ENCODE measurements at places on chromosomes 7 and 10. TPM values are rescaled to one million over a fixed set of nuclear protein-coding genes. Genes with fewer than 3 reads are reported as not detected.

Gene CCDC136
- 5.6 TPM for total RNA-seq

Gene PRF1
- 63.5 TPM for total RNA-seq

Gene ADCYAP1R1
- not detected for total RNA-seq

Gene PDSS1
- total RNA-seq: 7.2 TPM

Gene NUTM2A
- 0.43 TPM for total RNA-seq

Gene FMC1
- total RNA-seq: 7.1 TPM

Gene CYP3A4
- not detected for total RNA-seq

Gene OR2A1
- total RNA-seq: 0.12 TPM

Gene HOXA10
- 0.29 TPM for total RNA-seq

Gene AGAP5
- 9.0 TPM for total RNA-seq

Gene NXPH1
- not detected for total RNA-seq

Gene RNF148
- not detected for total RNA-seq

Gene TCTN3
- total RNA-seq: 14.2 TPM

Gene CCL24
- total RNA-seq: not detected
